ENCODE measurements at places on chromosomes 7 and 10. TPM values are rescaled to one million over a fixed set of nuclear protein-coding genes. Genes with fewer than 3 reads are reported as not detected.

GRCh38 chr7:127979728-127980126 is 51.5 kb downstream of the LRRC4 start:
- DNase-seq: no peak

GRCh38 chr7:14235056-14235455 is 245.6 kb upstream of the ETV1 start:
- DNase-seq: no peak

GRCh38 chr10:6647811-6648526 is 67.9 kb upstream of the PRKCQ start:
- DNase-seq: peak; percentile 62

DNA sequence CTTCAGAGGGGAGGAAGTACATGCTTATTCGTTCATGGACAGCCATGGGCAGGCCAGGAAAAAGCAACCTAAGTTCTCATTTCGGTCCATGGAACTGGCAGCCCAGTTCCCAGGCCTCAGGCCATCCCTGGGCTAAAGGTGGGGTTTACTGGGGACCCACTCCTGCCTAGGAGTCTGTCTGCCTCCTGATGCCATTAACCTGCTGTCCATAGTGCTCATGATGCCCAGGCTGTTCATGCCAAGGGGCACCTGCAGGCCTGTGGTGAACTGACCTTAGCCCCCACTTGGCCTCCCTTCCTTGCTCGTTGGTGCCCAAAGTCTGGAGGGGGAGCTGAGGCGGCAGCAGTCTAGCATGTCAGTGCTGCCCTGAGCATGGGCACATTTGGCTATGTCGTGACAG is 450.2 kb upstream of the MBL2 start:
- DNase-seq: no peak

DNA sequence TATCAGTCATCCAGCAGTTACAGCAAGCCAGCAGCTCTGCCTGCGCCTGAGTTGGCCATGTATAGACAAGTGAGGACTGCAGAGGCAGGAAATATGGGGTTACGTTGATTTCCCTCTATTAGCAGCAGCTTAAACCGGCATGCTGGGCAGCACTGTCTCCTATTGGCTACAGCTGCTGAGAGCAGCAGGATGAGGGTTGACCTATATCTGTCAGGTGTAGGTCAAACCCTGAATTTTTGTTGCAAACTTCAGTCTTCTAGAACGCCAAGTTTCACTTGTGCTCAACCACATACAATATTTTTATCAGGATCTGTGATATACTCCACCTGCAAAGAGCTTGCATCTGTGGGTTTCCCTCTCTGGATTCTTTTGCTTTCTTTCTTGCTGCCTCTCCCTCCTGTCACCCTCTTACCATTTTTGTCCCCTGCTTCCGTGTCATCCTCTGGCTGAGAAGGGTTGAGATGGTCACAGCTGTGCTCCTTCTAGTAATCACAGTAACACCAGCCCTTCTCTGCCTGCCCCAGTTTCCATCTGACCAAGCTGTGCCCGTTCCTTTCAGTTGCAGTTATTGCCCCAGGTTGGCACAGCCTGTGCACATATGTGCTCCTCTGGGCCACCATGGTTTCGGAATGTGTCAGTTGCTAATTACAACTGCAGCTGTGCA is 23.8 kb upstream of the GLCCI1 start:
- DNase-seq: no peak

DNA sequence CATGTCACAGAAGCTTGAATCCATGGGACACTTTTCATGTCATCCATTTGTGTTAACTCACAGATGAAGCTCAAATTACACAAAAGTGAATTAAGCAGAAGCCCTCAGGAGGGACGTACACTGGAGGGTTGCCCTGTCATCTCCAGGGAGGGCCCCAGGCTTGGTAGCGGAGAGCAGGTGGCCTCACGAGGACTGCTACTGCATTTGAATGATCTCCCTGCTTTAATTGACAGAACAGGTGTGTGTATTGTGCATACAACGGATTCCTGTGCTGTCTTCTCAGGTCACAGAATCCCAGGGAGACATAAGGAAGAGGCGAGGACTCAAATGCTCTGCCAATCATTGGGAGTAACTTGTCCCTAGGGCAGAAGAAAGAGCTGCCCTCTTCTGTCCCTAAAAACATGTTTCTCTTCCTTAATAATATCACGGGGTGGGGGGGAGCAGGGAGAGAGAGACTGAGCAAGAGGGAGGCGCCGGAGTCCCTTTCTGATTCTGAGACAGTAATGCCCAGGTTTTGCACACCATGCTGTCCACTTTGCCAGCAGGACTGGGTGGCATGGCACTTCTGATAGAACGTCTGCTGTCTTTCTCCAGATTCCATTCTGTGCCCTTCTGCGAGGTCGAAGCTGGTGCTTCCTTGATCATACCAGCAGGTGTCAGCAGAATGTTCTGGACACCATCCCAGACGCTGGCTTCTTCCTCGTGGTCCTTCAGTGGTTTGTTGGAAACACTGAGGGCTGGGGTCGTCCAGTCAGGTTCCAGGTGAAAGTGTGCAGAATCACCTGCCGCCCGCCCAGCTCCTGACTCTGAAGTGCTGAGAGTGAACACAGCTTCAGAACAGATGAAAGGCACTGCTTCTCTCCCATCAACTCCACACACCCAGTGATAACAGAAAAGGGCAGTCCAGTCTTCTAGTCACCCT is 26.2 kb upstream of the RASGEF1A start:
- DNase-seq: peak; percentile 63

GRCh38 chr10:112526906-112527305 is 79.9 kb downstream of the VTI1A start:
- DNase-seq: no peak

FXYD4 gene
- polyA plus RNA-seq: 2.6 TPM

NXPH1 gene
- polyA plus RNA-seq: 0.94 TPM

FGFR2 gene
- 23.2 TPM for polyA plus RNA-seq

SEMA3C gene
- polyA plus RNA-seq: 23.1 TPM

Measured in testis (tissue), 5 donors.